ENCODE measurements at places on chromosomes 5 and 9.
A peak's percentile ranks its signal among the peaks of the same experiment; 100 is the strongest.

GRCh38 chr5:4906786-4907185 is 233.3 kb upstream of the ADAMTS16 start:
- no peak for DNase-seq

- no peak for DNase-seq
Observed at GRCh38 chr9:134937164-134937555, 19.4 kb upstream of the FCN1 start.

DNA sequence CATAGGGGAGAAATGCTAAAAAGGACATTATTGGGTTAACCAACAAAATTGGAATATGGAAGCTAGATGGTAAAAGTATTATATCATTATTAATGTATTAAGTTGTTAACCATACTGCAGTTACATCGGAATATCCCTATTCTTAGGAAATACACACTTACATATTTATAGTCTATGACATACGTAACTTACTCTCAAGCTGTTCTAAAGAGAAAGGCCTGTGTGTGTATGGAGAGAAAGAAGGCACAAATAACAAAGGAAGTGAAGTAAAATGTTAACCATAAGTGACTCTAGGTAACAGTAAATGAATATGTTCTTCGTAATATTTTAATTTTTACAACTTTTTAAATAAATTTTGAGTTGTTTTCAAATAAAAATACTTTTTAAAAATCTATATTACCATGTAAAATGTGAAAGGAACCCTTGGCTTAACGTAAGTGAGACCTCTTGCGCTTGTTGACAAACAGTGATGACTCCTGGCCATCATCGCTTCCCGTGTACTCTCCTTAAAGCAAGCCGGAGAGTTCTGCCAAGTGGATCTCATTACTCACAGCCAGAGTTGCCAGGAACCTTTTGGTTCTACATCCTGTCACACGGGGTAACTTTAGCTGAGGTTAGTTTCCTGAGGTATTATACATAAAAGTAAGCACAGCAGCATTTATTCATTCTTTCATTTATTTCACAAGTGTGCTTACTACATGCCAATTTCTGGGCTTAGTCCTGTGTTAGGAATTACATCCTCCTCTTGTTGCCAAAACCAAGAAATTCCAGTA is 165.4 kb downstream of the EPB41L4A start:
- DNase-seq: no peak

DNA sequence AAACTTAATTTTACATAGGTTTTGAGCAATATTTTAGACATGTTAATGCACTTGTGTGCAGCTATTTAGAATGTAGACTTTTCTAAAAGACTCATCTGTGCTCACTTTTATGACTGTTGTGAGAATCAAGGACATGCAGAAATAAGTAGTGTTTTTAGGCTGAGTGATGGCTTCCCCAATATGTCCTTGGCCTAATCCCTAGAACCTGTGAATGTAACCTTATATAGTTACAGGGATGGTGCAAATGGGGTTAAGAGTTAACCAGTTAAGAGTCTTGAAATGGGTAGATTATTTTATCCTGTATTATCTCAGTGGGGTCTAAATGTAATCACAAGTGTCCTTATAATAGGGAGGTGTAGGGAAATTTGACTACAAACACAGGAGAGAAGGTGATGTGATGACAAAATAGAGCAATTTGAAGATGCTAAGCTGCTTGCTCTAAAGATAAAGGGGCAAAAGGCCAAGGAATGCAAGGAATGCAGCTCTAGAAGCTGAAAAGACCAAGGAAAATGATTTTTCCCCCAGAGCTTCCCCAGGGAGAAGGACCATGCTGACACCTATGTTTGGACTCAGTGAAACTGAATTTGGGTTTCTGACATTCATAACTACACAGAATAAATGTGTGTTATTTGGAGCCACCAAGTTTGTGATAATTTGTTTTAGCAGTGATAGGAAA is 298.0 kb upstream of the PAPPA start:
- DNase-seq: no peak

DNA sequence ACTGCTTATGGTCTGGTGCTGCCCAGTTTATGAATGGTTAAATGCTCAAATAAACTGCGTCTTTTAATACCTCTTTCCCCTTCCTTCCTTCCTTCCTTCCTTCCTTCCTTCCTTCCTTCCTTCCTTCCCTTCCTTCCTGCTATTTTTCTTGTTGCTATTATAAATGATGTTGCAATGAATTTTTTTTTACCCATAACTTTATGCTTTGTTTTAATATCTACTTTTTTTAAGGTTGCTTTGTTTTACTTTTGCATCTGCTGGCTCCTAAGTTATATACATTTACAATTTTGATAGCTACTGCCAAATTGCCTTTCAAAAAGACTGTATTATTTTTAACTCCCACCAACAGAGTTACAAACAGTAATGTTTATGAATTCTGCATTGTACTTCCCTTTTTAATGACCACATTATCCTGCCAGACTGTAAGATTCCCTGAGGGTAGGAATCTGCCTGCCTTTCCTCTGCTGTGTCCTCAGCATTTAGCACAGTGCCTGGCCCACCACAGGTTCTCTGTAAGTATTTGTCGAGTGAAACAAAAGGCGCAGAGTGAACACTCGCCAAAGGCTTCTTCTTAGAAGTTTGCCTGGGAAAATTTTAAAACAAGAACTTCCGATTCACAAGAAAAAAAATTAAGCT is 36.9 kb downstream of the KIF4B start:
- DNase-seq: no peak

DNA sequence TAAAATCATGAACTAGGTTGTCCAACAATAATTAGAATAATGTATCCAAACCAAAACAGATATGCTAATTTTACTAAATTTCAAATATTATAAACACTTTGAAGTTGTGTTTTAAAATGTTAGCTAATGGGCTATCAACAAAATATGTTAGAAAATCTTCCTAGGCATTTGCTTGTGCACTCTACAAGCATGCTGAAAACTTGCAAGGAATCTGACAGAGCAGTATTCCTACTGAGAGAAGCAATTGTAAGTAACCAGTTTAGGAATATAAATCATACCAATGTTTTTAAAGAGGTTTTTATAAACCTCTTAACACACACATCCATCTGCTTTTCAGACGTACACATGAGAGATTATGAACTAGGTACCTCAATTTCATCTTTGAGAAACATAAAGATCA is 228.4 kb upstream of the TBCA start:
- DNase-seq: no peak

GRCh38 chr9:133148199-133149129 is 15.2 kb downstream of the GBGT1 start:
- no peak for DNase-seq

GRCh38 chr9:81777482-81777881 is 88.1 kb upstream of the TLE1 start:
- DNase-seq: no peak

DNA sequence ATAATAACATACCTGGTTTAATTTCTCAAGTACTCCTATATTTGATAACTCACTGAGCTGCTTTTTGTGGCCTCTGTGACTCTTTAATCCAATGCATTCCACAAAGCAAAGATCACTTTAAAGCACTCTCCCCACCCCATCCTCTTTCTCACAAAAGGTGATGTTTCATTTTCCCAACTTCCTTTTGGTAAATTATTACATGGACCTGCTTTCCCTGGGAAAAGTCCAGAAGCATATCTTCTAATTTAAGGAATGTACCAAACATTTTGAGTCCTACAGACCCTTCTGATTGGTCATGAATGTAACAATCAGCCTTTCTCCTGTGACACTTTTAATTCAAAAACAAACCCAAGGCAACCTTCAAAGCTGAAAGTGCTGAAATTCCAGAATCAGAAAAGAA is 71.1 kb downstream of the MLLT3 start:
- DNase-seq: no peak

- peak; percentile 23 for DNase-seq
Observed at GRCh38 chr5:115098041-115098702, 71.5 kb downstream of the TRIM36 start.

GRCh38 chr5:143281226-143281625 is 122.3 kb downstream of the NR3C1 start:
- no peak for DNase-seq

- no peak for DNase-seq
Observed at GRCh38 chr5:155655569-155655968, 642.0 kb downstream of the KIF4B start.

DNA sequence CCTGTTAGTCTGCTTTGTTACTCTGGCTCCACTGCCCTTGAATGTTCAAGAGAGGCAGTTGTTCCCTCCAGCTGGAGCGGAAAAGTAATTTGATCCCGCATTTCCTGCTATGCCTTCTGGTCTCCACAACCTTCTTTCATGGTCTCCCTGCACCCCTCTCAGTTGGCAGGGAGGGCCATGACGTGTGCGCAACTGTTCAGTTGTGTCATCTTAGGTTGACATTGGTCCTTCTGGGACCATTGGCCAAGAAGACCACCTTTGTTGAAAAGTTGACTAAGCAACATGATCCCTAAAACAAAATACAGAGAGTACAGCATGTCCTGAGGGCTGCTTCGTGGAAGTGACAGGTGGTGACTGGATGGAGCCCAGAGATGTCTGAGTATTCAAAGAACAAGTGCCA is 192.5 kb upstream of the TUT7 start:
- DNase-seq: no peak

DNA sequence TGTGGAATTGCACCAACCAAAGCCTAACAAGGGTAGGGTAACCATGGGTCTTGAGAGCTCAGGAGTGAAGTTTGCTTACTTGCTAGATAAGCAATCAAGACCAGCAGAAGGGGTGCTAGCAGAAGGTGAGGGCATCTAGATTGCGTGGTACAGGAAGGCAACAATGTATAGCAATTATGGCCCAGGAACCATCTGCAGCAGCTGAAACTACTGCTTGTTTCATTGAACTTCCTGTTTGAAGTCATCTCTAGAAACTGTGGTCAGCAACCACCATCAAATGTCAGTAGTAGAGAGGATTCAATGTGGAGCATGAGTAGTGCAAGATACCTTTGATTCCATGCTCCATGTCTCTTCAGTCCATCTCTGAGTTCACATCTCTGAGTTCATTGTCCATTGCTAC is 462.1 kb upstream of the GRAMD2B start:
- DNase-seq: no peak

GRCh38 chr5:126961702-126962101 is 68.7 kb downstream of the MARCHF3 start:
- DNase-seq: peak; percentile 40

DNA sequence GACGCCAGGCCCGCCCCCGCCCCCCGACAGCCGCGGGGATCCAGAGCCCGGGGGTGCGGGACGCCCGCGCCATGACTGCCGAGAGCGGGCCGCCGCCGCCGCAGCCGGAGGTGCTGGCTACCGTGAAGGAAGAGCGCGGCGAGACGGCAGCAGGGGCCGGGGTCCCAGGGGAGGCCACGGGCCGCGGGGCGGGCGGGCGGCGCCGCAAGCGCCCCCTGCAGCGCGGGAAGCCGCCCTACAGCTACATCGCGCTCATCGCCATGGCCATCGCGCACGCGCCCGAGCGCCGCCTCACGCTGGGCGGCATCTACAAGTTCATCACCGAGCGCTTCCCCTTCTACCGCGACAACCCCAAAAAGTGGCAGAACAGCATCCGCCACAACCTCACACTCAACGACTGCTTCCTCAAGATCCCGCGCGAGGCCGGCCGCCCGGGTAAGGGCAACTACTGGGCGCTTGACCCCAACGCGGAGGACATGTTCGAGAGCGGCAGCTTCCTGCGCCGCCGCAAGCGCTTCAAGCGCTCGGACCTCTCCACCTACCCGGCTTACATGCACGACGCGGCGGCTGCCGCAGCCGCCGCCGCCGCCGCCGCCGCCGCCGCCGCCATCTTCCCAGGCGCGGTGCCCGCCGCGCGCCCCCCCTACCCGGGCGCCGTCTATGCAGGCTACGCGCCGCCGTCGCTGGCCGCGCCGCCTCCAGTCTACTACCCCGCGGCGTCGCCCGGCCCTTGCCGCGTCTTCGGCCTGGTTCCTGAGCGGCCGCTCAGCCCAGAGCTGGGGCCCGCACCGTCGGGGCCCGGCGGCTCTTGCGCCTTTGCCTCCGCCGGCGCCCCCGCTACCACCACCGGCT is 1.0 kb downstream of the FOXE1 start:
- no peak for DNase-seq

DNA sequence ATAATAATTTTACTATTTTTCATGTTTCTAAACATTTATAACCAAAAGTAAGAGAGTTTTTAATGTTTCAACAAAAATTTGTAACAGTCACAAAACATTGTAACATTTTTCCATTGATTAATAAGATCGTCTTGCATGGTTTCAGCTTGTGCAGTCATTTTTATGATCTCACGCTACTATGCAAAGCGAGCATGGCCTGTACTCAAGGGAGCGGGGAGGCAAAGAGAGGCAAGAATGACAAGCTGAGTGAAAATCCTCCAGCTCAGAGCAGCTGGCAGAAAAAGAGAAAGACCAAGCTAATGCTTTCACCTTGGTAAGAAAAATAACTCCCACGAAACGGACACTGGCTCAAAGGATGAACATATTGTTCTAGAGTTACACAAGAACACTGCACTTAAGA is 90.0 kb upstream of the SV2C start:
- no peak for DNase-seq

DNA sequence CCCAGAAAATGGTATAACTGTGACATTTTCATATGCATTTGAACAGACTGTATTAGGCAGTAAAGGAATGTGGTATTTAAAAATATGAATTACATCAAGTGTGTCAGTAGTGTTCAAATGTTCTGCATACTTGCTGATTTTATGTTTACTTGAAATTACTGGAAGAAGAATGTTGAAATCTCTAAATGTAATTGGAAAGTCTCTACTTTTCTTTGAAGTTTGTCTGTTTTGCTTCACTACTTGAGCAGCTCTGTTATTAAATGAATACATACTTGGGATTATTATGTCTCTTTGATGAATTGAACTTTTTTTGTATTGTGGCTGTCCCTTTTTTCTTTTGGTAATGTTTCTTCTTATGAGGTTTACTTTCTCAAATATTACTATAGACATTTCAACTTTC is 205.6 kb downstream of the TAF11L14 start:
- no peak for DNase-seq

GRCh38 chr5:149860801-149861322 is 83.7 kb downstream of the PDE6A start:
- no peak for DNase-seq

GRCh38 chr9:5614985-5615384 is 13.9 kb upstream of the RIC1 start:
- DNase-seq: no peak

- no peak for DNase-seq
Observed at GRCh38 chr5:124889850-124890249, 143.4 kb upstream of the ZNF608 start.

DNA sequence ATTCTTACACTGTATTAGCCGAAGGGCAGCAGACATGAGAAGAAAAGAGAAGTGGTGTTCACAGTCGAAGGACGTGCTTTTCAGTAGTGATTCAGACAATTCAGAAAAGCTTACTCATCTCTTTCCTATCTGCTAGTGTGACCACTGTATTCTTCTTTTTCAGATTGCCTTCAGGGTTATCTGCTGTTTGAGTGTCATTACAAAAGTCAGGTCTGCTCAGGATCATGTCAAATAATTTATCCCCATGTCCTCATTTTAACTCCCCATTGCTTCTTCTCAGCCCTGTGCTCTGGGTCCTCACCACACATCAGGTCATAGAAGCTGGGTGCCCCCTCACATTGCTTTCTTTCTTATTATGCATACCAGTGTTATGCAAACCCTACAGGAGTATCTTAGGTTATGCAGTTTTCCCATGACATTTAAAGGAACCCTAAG is 394.0 kb downstream of the CETN3 start:
- DNase-seq: no peak

GRCh38 chr5:128869970-128870369 is 95.3 kb upstream of the SLC27A6 start:
- DNase-seq: no peak
